NCI-H1930 (cell line): ENCODE measurements at places on chromosomes 4 and X.

GRCh38 chr4:10164877-10165283, 48.3 kb upstream of the WDR1 start:
- DNase-seq, result no peak

- DNase-seq, result no peak
These were observed 41.5 kb downstream of the DCTD start for GRCh38 chr4:182875453-182876405.

DNA sequence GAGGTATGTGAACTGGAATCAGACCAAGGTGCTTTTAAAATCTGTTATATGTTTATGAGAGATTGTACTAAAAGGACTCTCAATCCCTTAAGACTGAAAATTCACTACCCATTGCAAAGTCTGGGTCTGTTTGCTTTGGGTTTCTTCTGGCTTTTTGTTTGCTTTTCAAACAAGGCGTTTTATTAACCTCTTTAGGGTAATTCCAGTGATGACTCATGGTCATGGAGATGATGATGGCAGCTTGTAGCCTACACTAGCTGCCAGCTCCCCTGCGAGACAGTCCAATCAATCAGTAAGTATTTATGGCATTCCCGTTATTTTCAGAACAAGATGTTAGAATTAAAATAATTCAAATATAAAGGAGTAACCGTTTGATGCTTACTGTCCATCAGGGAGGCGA, 643.8 kb upstream of the FTHL17 start:
- no peak for DNase-seq

GRCh38 chr4:24999392-25000089, 31.2 kb downstream of the LGI2 start:
- DNase-seq, result no peak

GRCh38 chrX:41336447-41336846, 2.5 kb downstream of the DDX3X start:
- no peak for DNase-seq
